RWPE1 (cell line): ENCODE measurements at places on chromosomes 6 and 20.

DNA sequence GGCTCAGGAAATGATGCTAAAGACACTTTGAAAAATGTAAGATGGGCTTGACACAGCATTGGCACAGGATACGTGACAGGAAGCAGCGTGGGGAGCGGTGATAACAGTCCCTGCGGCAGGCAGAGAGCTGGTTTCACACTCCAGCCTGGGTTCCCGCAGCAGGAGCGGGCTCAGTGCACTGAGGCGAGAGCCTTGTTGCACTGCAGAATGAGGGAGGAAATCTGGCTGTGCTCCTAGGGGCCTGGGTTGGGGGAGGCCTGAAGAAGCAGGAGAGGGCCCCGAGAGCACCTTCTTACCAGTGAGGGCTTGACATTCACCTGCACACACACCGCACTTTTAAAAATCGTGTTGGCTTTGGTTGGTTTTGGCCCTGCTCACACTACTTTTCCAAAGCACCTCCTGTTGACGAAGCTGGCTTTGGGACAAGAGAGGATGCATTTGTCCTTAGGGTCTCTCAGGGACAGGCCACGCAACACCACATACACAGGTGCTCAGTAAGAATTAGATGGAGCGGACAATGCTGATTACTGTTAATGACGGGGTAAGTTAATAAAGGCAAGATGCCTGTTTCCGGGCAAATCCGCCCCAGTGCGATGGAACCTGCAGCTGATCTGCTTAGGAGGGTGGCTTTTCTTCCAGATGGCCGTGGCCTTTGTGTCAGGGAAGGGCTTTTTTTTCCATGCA is 49.4 kb upstream of the ARMC2 start:
- DNase-seq, result no peak

GRCh38 chr6:105494688-105495087 is 91.8 kb upstream of the PREP start:
- DNase-seq, result no peak

DNA sequence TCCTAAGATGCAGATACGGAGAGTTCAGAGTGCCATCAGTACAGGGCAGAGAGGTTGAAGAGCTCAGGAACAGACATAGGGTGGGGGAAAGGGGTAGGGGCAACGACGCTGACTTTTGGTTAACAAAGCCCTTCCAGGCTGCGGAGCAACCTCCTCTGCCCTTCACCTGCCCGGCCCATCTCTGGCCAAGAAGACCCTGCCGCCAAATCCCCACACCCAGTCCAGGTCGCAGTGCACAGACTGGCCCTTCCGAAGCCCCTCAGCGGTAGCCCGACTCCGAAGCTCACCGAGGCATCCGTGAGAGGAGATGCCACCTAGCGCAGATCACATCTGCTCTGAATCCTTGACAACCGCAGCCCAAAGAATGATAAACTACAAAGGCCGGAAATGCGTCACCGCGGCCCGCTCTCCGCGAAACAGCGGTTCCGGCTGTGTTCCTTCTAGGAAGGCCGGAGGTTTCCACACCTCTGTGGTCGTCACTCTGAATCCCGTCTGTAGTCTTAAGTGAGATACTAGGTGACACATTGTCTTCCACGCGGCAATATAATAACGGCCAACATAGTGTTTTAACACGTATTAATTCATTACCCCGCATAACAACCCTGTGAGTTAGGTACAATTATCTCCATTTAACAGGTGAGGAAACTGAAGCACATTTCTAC is at the start of gene ZSCAN23:
ZSCAN23 (minus strand) TSS at position 380 of the 662 bp plus-strand sequence. CDS start 7,225 bp downstream, outside the sequence.
- peak; percentile 85 for DNase-seq

GRCh38 chr20:32610472-32611218 is 25.5 kb upstream of the NOL4L start:
- no peak for DNase-seq

DNA sequence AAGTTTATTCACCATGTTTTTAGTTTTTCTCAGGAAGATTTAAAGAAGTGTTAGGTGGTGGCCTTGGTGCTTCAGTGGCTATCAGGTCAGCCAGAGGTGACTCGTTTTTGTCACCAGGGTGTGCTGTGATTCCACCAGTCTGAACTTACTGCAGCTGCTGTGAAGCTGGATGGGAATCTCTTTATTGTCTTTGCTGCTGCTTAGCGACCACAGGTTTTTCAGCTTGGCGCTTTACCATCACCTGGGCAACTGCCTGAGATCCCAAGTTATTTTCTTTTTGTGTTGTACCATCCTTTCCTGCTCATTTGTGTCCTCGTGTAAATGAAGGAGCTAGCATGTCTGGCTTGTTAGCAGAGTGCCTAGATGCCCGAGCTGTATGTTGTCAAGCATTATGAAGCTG is 146.9 kb downstream of the MACROD2 start:
- peak; percentile 48 for DNase-seq

DNA sequence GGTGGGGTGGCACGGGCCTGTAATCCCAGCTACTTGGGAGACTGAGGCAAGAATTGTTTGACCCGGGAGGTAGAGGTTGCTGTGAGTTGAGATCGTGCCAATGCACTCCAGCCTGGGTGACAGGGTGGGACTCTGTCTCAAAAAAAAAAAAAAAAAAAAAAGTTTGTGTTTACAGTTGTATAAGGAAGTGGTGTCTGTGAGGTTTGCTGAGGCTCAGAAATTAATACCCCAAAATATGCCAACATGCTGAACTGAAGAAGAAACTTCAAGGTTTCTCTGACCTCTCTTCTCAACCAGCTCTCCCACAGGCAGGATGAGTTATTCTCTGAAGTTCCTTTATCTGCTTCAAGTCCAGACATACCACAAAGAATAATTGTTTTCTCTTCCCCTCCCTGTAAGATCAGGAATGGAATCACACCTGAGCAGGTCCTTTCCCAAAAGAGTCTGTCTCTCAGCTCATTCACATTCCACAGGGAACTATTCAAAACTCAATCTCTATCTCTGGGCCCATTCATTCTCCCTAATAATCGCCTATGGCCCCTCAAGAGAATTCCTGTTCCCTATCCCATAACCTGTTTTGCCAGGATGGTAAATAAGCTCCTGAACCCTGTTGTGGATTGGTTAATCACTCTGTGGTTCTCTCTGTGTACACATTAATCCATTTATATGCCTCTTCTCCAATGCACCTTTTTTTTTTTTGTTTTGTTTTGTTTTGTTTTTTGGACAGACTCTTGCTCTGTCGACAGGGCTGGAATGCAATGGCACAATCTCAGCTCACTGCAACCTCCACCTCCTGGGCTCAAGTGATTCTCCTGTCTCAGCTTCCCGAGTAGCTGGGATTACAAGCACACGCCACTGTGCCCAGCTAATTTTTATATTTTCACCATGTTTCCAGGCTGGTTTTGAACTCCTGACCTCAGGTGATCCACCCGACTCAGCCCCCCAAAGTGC is 17.4 kb upstream of the KIFC1 start:
- DNase-seq, result no peak

GRCh38 chr6:45209762-45210161 is 118.4 kb upstream of the RUNX2 start:
- DNase-seq, result no peak

- no peak for DNase-seq
Measured at GRCh38 chr6:164246082-164246481, 831.6 kb downstream of the QKI start.

GRCh38 chr6:101770116-101770515 is 376.6 kb downstream of the GRIK2 start:
- DNase-seq, result no peak

- no peak for DNase-seq
Measured at GRCh38 chr6:88637761-88638545, 325.5 kb downstream of the RNGTT start.

- DNase-seq, result no peak
Measured at GRCh38 chr6:90126839-90127238, 169.8 kb downstream of the BACH2 start.

DNA sequence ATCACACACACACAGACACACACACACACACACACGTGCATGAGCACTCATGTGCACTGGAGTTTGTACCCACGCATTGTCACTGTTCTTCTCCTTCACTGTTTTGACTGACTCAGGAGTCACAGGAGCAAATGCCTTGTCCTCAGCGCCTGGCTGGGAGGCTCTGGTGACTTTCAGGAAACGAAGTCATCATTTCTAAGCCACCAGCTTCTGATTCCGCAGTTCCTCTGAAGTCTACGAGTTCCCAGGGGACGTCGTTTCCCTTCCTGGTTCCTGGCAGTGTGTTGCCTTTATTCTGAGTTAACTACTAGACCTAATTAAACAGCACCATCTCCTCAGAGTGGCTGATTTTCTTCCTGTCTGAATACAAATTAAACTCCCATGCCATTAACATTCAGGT is 82.2 kb upstream of the PMEPA1 start:
- DNase-seq, result no peak

GRCh38 chr20:41125530-41126457 is 11.5 kb upstream of the PLCG1 start:
- DNase-seq, result no peak

- no peak for DNase-seq
Measured at GRCh38 chr6:113011801-113012200, 664.7 kb downstream of the RFPL4B start.

- DNase-seq, result no peak
Measured at GRCh38 chr20:9400171-9401025, 114.0 kb upstream of the LAMP5 start.

- DNase-seq, result no peak
Measured at GRCh38 chr6:29547573-29547972, 12.0 kb downstream of the UBD start.

DNA sequence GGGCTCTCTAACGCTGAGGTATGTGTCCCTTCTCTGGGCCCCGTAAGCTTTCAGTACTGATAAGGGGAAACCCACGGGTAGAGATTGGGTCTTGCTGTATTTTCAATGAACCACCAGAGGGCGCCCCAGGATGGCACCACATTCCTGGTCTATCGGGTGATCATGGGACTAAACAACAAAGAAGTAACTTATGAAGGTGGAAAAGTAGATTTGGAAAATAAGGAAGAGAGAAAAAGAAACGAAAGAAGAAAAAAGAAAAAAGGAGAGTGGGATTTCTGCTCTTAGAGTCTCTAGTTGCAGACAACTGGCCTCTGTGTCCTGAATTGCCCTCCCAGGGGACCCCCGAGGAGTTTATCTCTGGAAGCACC is 93.8 kb downstream of the GMPR start:
- peak; percentile 67 for DNase-seq

DNA sequence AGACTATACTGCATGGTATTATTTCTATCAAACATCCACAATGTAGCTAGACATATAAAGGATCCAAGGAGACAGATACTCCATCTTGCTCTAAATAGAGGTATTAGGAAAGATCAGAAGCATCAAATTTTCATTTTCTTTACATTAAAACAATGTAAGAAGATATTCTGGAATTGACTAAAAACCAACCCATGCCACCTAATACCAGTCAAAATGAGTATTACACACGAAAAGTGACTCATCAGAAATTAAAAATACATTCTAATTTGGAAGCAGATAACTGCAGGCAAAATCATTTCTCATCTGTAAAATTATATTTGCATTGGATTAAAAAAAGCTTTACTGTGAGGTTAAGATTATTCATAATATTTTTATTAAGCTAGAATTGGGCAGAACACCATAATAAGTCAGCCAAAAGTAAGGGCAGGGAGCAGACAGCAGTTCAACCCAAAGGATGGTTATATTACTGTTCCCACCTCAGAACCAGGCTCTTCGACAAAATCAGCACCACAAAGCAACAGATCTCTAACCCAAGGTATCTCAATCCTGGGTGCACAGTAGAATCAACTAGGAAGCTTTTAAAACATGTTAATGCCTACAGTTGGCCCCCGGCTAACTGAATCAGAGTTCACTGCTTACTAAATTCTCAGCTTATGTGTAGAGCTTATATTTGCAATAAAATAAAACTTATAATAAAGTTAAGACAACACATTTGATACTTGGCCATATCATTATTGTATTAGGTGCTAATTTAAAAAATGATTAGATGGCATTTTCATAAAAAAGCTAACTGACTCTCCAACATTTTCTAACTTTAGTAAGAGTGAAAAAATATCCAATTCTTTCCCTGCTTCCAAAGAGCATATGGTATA is 35.2 kb downstream of the SAMD3 start:
- DNase-seq, result no peak

DNA sequence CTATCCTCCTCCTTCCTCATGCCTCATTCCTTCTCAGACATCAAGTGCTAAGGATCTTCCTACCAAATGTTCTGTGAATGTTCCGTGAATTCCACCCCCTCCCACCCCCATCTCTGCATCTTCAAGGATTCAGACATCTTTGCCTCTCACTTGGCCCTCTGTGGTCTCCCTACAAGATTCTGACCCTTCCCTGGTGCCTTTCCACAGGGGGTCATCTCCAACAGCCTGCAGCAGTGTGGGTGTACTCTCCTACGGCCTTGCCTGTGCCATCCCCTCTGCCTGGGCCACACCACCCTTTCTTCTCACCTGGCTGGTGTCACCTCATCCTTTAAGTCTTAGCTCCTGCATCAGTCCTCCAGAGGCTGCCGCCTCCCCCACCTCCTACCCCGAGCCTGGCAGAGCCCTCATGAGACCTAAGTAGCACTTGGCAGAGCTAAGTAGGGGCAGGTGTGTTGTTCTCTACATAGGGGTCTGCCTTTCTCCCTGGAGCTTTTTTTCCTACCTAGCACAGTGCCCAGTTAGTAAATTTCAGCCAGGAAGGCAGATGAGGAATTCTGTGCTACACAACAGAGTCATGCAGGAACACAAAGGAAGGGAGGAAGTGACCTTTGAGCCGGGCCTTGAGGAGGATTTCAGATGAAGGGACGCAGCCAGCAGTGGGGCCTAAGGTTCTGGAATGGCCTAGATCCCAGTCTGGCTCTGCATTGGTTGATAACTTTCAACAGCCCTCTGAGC is 43.1 kb downstream of the TM9SF4 start:
- DNase-seq, result no peak
